ENCODE measurements at places on chromosomes 3 and 15.

DNA sequence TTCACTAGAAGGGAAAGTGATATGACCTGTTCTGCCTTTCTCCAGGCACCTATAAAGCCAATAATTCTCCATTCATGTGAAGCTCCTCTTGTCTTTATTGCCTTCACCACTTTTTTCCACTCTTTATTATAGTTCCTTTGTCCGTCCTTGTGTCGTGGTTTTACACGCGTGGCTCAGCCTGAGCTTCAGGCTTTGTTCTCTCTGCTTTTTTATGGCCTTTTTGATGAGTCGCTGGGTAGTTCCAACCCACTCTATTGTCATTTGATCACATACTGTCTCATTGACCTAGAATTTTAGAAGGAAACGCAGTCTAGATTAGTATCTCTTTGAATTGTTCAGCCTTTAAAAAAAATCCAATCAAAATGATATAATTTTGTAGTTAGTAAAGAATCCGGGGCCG lies 403.2 kb downstream of the PTPRG start:
- DNase-seq, result no peak

GRCh38 chr15:55226127-55226526 lies 29.4 kb upstream of the RSL24D1 start:
- no peak for DNase-seq

GRCh38 chr15:64893481-64894394 lies 18.0 kb upstream of the ANKDD1A start:
- DNase-seq, result no peak

- DNase-seq, result no peak
These were observed 44.2 kb downstream of the WNT5A start for GRCh38 chr3:55442861-55443260.

DNA sequence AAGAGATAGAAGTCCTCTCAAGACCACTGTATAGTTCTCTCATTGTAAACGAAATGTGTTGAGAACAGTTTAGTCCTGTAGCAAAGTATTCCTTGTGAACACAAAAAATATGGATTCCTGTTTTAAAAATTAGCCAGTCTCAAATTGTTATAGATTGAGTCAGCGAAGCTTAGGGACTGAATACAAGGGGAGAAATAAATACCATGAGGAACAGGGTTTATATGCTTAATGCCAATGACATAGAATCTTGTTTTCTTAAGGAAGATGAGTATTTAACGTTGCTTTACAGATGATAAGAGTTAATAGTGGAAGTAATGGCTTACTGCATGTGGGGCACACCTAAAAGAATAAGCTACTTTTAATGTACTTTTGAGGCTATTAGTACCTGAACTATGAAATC lies 37.9 kb downstream of the SETD5 start:
- DNase-seq, result no peak

GRCh38 chr3:10242182-10243065 lies 5.8 kb upstream of the TATDN2 start:
- no peak for DNase-seq

DNA sequence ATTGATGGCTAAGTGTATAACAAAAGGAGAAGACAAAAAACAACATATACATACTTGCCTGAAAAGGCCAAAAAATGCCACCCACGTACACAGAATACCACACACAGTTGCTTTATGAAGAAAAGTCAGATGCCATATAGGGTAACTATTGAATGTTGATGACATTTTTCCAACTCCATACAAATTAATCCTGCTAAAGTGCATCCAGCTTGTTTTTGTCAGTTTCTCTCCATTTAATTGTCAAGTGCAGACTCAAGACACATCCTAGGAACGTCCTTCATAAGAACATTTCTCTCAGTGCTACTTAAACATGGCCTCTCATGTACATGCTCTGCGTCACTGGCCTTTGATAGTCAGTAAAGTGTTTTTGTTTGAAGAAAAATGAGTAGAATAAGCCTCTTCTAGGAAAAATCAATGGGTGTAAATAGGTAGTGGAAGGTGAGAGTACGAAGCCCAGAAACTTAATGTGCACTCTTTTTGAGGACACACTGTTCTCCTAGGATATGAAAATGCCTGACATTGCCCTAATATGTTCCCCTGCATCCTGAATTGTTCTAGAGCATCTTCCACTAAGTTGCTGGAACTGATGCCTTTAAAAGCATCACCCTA lies 267.4 kb upstream of the ATP11B start:
- DNase-seq, result no peak

GRCh38 chr15:96474231-96474664 lies 143.7 kb downstream of the NR2F2 start:
- DNase-seq, result no peak

DNA sequence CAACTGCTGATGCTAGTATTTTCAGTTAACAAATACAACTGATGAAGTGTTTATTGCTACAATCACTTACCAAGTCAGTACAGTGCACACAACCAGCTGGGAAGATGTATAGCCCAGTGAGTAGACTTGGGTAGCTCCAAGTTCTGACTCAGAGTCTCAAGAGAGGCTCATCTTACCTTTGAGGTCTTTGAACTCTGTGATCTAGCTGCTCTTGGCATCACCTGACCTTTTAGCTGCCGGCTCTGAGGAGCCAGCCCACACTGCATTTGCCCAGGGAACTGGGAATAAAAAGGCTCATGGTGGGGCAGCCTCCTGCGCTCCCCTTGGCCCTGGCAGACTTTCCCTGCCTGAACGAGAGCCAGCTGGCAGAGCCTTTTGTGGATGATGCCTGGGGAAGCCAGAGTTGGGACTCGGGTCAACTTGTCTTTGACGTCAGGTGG lies 82.6 kb downstream of the CEMIP start:
- no peak for DNase-seq

GRCh38 chr3:114595522-114596028 lies 301.7 kb downstream of the TIGIT start:
- DNase-seq, result no peak

DNA sequence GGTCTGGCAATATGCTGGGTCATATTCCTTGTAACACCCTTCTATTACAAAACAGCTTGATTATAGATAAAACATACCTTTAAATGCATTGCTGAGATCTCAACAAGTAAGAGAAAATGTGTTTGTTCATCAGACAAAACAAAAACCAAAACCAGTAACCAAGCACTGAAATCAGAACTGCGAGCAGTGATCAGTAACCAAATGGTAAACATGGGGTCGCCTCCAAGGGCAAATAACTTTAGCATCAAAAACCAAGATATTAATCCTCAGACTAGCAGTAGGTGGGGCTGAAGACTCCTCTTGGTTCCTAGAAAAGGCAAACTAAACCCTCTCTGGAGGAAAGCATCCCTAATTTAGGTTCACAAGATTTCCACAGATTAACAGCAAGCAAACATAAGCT lies 6.6 kb upstream of the HESX1 start:
- no peak for DNase-seq

DNA sequence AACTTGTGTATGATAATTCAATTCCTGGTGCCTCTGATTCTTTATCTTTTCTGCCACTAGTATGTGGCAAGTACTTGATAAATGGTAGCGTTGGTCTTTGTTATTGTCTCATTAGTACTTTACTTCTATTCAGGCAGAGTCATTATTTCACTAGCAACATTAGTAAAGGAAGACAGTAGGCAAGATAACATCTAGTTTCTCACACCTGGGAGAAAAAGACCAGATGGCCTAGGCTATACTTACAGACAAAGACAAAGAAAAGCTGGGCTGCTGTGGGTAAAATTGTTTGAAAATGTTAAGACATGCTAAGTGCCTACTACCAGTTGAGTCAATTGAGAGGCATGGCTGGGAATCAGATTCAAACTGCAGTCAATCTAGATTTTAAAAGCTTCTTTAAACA lies 198.7 kb upstream of the CMC1 start:
- no peak for DNase-seq

DNA sequence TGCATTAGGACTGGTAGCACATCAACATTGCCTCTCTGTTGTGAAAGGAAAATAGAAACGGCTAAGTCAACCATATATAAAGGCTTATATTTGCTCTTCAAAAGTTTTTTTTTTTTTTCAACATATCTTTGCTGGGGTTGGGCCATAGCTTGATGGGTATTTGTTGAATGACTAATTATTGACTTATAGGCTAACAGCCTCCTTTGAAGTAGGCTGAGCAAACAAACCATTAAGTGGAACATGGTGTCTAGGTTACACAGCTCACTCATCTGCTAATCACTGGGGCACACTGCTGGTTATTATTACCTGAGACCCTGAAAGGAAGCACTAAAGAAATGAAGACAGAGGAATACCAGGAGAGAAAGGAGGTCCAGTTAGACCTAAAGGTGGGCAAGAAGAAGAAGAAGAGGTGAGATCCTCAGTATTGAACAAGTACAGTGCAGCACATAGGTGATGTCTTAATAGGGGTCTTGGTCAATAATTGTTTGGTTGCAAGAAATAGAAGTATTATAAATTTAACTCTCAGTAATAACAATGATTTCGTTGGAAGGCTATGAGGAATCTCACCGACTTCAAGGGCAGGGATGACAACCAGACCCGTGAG lies 139.4 kb downstream of the RPLP1 start:
- no peak for DNase-seq

- no peak for DNase-seq
These were observed 835 bp downstream of the SEMA5B start for GRCh38 chr3:123026565-123027291.

- DNase-seq, result no peak
These were observed 517.2 kb upstream of the CBLB start for GRCh38 chr3:106386050-106386449.

DNA sequence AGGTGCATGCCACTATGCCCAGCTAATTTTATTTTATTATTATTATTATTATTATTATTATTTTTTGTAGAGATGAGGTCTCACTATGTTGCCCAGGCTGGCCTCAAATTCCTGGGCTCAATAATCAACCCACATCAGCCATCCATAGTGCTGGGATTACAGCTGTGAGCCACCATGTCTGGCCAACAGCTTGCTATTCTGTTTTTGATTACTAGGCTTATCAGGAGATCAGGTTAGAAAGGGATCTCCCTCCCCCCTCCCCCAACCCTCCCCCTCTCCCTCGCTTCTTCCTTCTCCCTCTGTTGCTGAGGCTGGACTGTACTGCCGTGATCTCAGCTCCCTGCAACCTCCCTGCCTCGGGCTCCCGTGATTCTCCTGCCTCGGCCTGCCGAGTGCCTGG lies 8.6 kb downstream of the CLN6 start:
- DNase-seq, result no peak

DNA sequence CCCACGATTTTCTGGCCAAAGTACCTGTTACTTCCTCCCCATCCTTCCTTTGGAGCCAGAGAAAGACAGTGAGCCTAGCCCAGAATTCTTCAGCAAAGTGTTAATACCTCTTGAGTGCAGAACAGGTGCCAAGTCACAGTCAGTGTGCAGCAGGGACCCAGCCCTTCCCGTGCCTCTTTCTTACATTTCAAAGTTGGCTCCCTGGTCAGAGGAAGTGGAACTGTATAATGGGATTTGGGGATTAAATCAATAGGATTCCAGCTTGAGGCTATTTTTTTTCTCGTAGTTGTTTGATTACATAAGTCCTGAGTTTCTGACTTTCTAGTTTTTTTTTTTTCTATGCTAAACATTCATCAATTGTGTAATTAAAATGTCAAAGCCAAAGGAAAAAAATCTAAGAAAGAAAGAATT lies 52.6 kb upstream of the ABHD10 start:
- no peak for DNase-seq

DNA sequence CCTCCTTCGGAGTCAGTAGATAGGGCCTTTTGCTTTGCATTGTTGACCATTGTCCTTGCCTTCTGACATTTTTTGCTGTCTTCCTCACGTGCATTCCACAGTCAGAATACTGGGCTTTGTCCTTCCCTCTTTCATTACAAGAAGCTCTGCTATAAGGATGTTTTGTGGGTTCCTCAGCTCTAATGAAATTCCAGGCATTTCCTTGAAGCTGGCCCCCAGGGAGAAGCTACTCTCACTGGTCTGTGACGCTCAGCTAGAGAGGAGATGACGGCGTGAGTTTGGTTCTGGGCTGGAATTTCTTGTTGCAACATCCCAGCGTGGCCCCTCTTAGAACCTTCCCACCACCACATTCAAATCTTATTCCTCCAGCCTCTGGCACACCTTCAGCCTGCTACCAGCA lies 210.2 kb downstream of the TJP1 start:
- no peak for DNase-seq

GRCh38 chr3:115475178-115476041 lies 147.9 kb upstream of the GAP43 start:
- DNase-seq, result no peak

DNA sequence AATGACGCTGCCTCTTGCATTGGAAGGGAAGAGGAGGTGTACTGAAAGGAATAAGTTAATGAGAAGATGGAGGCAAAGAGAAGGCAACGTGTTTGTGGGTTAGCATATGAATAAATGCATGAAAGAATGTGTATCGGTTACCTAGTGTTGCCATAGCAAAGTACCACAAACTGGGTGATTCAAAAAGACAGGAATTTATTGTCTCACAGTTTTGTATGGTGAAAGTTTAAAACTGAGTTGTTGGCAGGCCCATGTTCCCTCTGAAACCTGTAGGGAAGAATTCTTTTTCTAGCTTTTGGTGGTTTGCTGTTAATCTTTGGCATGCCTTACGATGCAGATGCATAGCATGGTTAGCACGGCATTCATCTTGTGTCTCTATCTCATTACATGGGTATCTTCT lies 729.9 kb downstream of the MECOM start:
- no peak for DNase-seq

DNA sequence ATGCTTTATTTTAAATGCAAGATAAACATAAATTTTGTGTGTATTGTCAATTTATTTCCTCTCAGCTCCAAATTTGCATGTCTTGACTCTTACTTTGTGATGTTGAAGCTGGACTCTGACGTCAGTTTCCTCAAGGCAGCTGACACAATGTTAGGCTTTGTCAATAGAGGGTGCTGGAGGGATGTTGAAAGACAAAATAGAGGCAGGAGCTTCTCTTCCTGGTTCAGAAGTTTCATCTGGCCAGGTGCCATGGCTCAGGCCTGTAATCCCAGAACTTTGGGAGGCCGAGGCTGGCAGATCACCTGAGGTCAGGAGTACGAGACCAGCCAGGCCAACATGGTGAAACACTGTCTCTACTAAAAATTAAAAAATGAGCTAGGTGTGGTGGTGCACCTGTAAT lies 408.6 kb downstream of the GBE1 start:
- no peak for DNase-seq

GRCh38 chr15:39593656-39594445 lies 13.0 kb downstream of the THBS1 start:
- no peak for DNase-seq

DNA sequence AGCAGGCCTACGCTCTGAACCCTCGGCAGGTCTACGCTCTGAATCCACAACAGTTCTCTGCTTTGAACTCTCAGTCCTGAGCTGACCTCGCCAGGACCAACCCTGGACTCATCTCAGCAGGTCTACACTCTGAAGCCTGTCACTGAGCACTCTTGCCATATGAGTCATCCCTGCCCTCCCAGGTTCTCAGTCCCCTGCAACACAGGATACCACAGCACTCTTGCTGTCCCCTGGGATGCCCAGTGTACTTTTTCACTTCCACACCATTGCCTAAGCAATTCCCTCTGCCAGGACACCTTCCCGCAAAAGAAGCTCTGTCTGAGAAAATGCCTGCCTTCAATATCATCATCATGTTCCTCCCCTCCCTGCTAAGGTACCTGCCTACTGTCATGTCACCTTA lies 42.0 kb downstream of the NUP210 start:
- DNase-seq, result no peak

- DNase-seq, result peak; percentile 56
These were observed 4.1 kb upstream of the CLPX start for GRCh38 chr15:65189102-65189740.

- DNase-seq, result no peak
These were observed 4.9 kb downstream of the BBS4 start for GRCh38 chr15:72690938-72691337.

- no peak for DNase-seq
These were observed 155.8 kb downstream of the TLE3 start for GRCh38 chr15:69941706-69942495.

- DNase-seq, result no peak
These were observed 116.5 kb downstream of the SLMAP start for GRCh38 chr3:57872606-57873005.

- DNase-seq, result no peak
These were observed 91.8 kb upstream of the ALCAM start for GRCh38 chr3:105274958-105275357.

Measured in SW 1271 (cell line).